Occipital lobe (tissue), 3 donors: ENCODE measurements at places on chromosomes 5 and 9. TPM values are rescaled to one million over a fixed set of nuclear protein-coding genes. Genes with fewer than 3 reads are reported as not detected.

- no peak for DNase-seq
These were observed 7.9 kb downstream of the GDNF start for GRCh38 chr5:37831821-37832534.

GRCh38 chr9:131031005-131031641 is 22.1 kb downstream of the LAMC3 start:
- DNase-seq, result no peak

DNA sequence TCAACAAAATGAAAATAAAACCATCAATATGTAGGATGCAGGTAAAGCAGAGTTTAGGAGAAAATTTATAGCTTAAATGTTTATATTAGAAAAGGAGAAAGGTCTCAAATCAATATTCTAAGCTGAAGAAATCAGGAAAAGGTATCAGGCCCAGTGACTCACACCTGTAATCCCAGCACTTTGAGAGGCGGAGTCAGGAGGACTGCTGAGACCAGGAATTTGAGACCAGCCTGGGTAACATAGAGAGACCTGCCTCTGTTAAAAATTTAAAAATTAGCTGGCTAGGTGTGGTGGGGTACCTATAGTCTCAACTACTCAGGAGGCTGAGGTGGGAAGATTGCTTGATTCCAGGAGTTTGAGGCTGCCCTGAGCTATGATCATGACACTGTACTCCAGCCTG is 32.2 kb downstream of the CCDC69 start:
- no peak for DNase-seq

DNA sequence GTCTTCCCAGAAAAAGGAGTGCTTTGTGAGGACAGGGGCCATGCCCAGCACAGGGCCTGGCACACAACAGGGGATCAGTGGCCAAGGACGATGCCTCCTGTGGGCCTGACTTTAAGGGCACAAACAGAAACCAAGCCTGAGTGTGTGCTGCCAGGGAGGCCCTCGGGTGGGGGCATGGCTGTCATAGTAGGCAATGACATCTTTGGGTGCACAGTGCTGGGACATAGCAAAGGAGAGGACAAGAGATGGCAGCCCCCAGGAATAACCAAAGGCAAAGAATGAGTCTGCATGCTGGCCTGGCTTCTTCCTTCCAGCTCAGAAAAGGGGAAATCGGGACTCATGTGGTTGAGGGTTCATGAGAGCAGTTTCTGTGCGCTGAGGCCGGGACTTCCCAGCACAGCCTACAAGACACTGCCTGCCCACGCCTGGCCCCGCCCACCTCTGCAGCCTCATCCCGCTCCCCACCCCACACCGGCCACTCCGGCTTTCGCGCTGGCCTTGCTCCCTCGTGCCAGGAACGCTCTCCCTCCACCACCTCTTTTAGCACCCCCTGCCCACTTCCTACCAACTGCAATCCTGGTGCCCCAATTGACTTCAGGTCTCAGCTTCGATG is 13.8 kb upstream of the LHX2 start:
- no peak for DNase-seq

DNA sequence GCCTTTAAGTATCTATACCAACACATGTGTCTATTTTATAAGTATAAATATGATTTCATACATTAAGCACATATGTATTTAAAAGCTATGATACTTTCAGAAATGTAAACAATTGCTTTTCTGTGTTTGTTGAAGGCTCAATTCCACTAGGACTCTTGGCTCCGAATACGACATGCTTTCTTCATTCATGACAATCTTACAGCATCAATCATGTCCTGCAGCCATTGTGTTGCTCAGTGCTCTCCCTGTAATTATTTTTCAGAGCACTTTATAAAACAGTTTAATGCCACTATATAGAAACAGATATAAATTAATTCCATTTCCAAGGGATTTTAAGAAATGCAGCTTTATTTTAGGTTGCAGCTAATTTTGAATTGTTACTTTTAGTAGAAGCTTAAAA is 167.3 kb downstream of the TAF11L14 start:
- DNase-seq, result no peak

The FAM200C gene
- total RNA-seq, result 37.6 TPM

The ARSI gene
- total RNA-seq, result 0.31 TPM

DNA sequence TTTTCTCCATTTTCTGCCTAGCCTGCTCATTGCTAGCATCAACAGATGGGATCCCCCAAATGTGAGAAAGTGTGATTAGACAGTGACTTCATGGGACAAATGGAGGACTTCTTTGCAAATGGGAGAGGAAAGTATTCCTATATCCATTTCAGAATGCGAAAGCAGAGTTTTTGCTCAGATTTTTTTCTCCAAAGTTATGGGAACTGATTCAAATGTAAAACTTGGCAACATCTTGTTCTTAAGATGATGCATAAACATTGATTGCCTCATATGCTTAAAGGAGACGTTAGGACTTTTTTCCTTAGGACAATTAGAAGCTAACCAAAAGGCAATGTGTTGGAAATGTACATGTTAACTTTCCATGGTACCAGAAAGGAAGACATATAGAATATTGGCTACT is 704.3 kb upstream of the ZNF608 start:
- DNase-seq, result no peak

GRCh38 chr9:3027210-3027609 is 183.3 kb upstream of the PUM3 start:
- no peak for DNase-seq

- no peak for DNase-seq
These were observed 1867.3 kb downstream of the EFNA5 start for GRCh38 chr5:105803431-105803830.

The SLC31A2 gene
- 10.5 TPM for total RNA-seq

DNA sequence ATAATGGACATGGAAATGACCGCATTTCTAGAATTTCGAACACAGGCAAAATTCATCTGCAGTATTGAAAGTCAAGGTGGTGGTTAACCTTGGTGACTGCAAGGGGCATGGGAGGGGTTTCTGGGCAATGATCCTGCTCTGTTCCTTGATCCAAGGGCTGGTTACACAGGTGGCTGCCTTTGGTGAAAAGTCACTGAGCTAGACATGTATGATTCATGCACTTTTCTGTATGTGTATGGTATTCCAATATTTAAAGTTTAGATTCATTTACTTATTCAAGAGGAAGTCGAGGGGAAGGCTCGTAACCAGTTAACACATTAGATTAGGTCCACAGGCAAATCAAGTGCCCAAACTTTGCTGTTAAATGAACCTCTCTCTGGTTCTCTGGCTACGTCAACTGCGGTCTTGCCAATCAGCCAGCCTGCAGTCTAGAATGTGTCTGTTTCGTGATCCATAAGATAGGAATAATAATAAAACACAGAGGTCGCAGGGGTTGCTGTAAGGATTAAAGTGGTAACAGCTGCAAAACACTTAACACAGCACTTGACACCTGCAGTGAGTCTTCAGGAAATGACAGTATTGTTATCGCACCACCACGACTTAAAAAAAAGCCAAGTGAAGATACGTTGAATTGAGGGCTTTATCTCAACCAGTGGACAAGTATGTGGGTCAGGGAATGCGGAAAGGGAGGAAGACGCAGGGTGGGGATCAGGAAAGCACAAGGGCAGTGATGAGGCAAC is 92.5 kb downstream of the TLE1 start:
- no peak for DNase-seq

GRCh38 chr5:104088876-104089778 is 526.5 kb upstream of the NUDT12 start:
- DNase-seq, result no peak

The DMGDH gene
- 1.2 TPM for total RNA-seq

GRCh38 chr9:123848447-123849085 is 81.4 kb downstream of the DENND1A start:
- no peak for DNase-seq

DNA sequence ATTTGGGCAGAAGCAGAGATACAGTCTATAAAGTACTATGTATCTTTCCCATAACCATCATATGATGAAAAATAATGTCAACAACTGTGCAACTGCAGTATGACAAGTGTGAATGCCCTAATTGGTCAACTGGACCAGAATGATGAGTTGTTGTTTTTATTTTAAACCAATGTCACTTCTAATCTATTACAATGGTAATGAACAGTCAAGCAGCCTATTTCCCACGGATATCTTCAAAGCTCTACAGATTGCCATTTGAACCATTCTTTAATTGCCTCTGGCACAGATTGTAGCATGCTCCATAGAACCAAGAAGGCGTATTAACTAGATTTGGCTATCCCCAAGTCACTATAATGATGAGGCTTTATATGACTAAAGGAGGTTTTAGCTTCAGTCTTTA is 233.6 kb downstream of the TRPM3 start:
- no peak for DNase-seq

The PCDHB10 gene
- 13.1 TPM for total RNA-seq

GRCh38 chr9:107513464-107514100 is 24.0 kb upstream of the KLF4 start:
- DNase-seq, result no peak

The TOR2A gene
- total RNA-seq, result 7.0 TPM

- no peak for DNase-seq
These were observed 3.5 kb upstream of the OR5C1 start for GRCh38 chr9:122785269-122785668.

GRCh38 chr5:94693043-94693822 is 74.8 kb downstream of the SLF1 start:
- DNase-seq, result no peak

The PLPP7 gene
- total RNA-seq, result 5.5 TPM

DNA sequence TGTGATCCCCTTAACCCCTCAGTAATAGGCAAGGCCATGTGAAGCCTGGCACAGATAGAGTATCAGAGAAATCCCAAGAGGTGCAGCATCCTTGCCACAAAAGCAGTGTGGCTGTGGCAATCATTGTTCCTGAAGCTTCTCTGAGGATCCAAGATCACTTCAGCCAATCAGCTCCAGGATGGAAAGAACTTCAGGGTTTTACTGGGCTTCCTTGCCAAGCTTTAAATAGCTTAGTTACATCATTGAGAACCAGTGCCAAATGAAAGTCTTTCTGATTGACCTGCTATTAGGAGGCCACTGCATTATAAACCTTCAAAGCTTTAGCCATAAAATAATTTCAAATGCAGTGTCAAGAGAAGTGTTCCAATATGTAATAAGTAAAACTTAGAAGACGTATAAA is 430.6 kb downstream of the PIK3R1 start:
- no peak for DNase-seq

The KIF24 gene
- total RNA-seq, result 0.78 TPM

The DRD1 gene
- 6.1 TPM for total RNA-seq

DNA sequence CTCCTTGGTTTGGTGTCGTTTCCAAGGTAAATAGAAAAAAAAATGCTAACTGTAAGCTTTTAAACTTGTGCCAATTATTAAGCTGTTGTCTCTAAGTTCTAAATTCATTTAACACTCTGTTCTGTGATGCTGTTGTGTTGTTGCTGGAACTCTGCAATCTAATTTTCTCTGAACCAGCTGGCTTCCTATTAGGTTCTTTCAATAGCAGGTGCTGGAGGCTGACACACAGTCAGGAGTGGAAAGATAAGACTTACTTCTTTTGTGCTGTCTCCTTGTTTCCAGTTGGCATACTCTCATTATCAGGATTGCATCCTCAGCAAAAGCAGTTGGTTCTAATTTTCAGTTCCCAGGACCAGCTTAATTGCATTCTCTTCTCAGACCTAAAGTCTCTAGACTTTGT is 1252.6 kb upstream of the NUDT12 start:
- no peak for DNase-seq

DNA sequence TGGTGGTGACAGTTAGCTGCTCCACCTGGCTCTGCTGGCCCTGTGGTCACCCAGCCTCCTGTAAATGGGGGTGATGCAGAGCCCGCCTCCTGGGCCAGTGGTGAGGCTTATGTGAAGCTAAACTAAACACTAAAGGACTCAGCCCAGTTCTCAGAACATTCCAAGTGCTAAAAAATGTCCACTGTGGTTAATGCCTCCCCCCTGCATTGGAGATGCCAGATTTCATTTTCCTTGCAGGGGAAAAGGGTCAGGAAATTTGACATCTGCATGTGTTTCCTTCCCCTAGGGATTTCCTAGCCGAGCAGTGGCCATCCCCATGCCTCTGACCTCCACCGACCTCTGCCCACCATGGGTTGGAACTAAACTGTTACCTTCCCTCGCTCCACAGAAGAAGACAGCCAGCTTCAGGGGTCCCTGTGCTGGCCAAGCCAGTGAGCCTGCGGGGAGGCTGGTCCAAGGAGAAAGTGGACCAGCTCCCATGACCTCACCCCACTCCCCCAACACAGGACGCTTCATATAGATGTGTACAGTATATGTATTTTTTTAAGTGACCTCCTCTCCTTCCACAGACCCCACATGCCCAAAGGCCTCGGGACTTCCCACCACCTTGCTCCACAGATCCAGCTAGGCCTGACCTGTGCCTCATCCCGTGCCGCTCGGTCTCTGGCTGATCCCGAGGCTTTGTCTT is 13.0 kb downstream of the CD74 start:
- no peak for DNase-seq

The SPATA6L gene
- 10.9 TPM for total RNA-seq

The TXNDC8 gene
- not detected for total RNA-seq

DNA sequence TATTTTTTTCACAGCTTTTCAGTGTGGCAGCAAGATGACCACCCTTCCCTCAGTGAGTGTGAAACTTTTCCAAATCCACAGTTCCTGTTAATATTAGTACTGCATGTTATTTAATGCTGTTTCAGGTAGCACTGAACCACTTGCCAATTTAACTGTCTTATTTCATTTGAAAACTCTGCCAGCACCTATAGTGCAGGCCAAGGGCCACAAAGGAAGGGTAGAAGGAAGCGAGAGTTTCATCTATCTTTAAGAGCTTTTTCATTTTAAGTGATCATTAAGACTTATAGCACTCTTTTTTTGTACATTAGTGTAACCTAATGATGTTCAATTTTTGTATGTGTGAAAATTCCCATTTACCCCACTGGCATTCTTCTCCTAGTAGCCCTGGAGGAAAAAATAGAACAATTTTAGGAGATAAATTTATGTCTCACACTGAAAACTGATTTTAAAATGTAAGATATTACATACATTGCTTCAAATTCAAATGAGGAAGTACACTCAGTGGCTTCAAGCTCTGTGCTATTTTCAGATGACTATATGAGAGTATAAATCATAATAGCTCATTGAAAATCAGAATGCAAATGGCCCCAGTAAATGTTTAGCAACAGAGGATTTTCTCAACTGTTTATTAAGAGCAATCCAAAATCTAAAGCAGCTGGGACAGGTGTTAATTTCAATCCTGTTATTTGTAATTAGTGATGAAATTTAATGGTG is 820.5 kb downstream of the PTPRD start:
- DNase-seq, result no peak

GRCh38 chr5:138944527-138945322 is 69.6 kb upstream of the LRRTM2 start:
- DNase-seq, result no peak

The ENG gene
- 0.16 TPM for total RNA-seq

DNA sequence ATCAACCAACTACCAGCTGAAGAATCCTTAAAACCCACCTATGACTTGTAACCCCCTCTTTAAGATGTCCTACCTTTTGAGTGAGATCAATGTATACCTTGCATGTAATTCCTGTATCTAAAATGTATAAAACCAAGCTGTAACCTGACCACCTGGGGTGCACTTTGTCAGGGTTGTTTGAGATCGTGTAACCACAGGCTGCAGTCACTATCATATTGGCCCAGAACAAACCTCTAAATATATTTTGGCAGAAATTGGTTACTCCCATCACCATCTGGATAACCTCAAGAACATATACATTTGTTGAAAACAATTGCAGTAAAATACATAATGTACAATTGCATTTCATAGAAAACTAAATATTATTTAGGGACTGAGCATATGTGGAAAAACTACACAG is 8.4 kb downstream of the CARNMT1 start:
- DNase-seq, result no peak
